Activated naive CD4-positive, alpha-beta T cell treated with anti-CD3 and anti-CD28 coated beads for 36 hours (primary cell): ENCODE measurements at places on chromosomes 1 and 21. TPM values are rescaled to one million over a fixed set of nuclear protein-coding genes. Genes with fewer than 3 reads are reported as not detected.

ZCCHC17 gene
- 20.8 TPM for total RNA-seq

CD247 gene
- 73.5 TPM for total RNA-seq

- no peaks in the 10 kb centered on the region for H3K4me1 ChIP-seq
- DNase-seq, result no peak
- no peak overlapping the region for H3K27ac ChIP-seq
Observed at GRCh38 chr1:60262701-60263100, 189.1 kb upstream of the C1orf87 start.

GRCh38 chr1:229062135-229062534 lies 208.8 kb upstream of the RAB4A start:
- no peak overlapping the region for H3K27ac ChIP-seq
- H3K36me3 ChIP-seq, result no peaks in the 10 kb centered on the region
- H3K27me3 ChIP-seq, result no peaks in the 10 kb centered on the region
- peaks cover 32% of the 10 kb centered on the region for H3K4me1 ChIP-seq
- no peak for DNase-seq
